Adipocyte (in vitro differentiated cells): ENCODE measurements at places on chromosomes 1 and 21.

GRCh38 chr1:28646040-28646439, 2.4 kb upstream of the RNU11 start:
- DNase-seq, result peak; percentile 41

GRCh38 chr21:34043333-34043732, 30.0 kb upstream of the MRPS6 start:
- DNase-seq, result no peak

DNA sequence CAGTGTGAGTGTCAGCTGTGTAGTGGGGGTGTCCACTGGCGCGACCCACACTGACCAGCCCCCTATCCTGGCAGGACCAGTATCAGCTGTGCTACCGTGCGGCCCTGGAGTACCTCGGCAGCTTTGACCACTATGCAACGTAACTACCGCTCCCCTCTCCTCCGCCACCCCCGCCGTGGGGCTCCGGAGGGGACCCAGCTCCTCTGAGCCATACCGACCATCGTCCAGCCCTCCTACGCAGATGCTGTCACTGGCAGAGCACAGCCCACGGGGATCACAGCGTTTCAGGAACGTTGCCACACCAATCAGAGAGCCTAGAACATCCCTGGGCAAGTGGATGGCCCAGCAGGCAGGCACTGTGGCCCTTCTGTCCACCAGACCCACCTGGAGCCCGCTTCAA, 28.1 kb upstream of the KDM4A start:
- DNase-seq, result no peak

DNA sequence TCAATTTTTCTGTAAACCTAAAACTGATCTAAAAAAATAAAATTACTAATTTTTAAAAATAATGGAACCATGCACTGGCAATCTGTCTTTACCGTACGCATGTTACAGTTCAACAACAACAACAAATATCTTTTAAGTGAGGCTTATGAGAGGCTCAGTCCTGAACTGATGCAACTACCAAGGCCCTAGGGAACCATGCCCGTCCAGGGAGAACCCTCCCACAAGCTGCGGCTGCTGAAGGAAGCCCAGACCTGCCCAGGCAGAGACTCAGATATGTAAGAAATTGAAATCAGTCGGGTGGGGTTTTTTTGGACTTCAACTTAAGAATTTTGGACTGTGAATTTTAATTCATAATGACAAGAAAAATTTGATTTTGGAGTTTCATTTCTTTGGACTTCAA, 91.1 kb downstream of the NPHP4 start:
- DNase-seq, result no peak

DNA sequence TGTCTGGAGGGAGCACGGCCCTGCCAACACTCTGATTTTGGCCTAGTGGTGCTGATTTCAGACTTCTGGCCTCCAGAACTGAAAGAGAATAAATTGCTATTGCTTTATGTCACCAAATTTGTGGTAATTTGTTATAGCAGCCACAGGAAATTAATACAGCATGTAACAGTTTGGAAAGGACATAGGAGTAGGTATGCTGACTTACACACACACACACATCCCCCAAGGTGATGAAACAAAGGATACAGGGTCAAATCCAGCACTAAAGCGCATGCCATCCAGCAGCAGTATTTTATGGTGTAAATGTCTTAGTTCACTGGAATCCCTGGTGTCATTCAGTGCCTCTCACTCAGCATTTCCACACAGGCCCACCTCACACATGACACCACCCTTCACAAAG, 72.2 kb upstream of the MAN1A2 start:
- DNase-seq, result no peak

DNA sequence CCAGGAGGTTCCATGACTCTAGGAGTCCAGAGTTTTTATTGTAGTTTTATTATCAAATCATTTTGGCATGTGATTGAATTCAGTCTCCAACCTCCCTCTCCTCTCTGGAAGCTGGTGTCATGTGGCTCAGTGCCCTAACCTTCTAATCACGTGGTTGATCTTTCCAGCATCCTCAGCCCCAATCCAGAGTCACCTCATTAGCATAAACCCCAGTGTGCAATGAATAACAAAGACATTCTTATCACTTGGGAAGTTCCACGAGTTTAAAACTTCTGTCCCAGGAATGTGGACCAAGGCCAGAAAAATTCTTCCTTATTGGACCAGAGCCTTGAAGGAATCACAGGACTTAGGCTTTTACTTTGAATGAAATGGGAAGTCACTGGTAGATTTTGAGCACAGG, 52.2 kb downstream of the KIRREL1 start:
- peak; percentile 40 for DNase-seq
